Naive thymus-derived CD8-positive, alpha-beta T cell (primary cell): ENCODE measurements at places on chromosomes 6 and 20.

- DNase-seq, result no peak
Measured at GRCh38 chr20:9329355-9330101, 184.9 kb upstream of the LAMP5 start.

DNA sequence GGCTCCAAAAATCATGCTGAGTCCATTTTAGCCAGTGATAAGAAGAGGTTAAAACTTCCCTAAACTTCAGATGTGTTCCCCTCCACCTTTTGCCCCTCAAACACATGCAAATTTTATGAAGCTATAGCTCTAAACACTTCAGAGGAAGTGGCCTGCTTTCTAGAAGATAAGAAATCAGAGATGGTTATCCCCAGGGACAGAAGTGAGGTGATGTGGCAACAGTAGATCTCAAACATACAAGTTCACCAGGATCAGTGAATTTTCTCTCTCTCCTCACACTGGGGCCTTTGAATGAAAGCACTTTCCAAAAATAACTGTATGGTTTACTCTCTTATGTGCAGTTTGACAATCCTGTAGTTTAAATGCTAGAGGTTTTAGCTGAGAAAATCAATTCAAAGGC lies 332.0 kb downstream of the BTBD9 start:
- no peak for DNase-seq

- DNase-seq, result no peak
Measured at GRCh38 chr6:128500014-128500413, 20.4 kb downstream of the PTPRK start.

DNA sequence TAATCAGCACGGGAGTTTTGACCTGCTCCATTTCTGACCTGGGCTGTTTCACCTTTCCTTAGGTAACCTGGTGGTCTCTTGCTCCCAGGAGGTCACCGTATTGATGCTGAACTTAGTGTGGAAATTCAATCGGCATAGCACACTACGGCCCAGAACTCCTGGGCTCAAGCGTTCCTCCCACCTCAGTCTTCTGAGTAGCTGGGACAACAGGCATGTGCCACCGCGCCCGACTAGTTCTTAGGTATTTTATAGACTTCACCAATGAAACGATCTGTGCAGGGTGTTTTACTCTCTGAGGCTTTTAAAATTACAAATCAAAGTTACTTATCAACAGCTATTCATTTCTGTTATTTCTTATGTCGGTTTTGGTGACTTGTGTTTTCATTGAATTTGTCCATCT lies 42.1 kb downstream of the ATG5 start:
- DNase-seq, result no peak

DNA sequence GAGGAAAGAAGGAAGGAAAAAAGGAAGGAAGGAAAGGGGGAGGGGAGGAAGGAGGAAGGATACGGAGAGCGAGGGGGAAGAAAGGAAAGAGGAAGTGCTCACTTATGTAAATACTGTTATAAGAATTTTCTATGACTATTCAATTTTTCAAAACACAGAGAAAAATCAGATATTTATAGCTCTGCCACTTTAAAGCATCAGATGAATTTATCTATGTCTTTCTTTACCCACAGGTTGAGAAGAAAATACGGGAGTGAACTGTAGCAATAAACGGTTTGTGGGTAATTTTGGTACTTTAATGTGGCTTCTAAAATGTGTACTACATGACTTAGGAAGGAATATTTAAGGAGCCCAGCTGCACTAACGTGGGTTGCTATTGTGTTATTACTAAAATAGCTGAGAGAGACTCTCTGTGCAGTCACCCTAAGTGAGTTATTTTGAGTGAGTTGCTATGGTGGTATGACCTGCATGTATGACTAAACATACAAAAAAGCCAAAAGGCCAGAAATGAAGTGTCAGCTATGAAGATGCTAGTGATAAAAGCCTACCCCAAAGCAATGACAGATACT lies 225.5 kb downstream of the SOD2 start:
- DNase-seq, result no peak
